ENCODE measurements at places on chromosomes 12 and 14. TPM values are rescaled to one million over a fixed set of nuclear protein-coding genes. Genes with fewer than 3 reads are reported as not detected.

The TGFB3 gene
- total RNA-seq: 3.5 TPM

The LTBR gene
- total RNA-seq: 0.61 TPM

The LHX5 gene
- not detected for total RNA-seq

The CLEC4C gene
- total RNA-seq: not detected

The STAC3 gene
- total RNA-seq: 11.4 TPM

The CDCA4 gene
- 51.7 TPM for total RNA-seq

The TOMM20L gene
- not detected for total RNA-seq

The NPAS3 gene
- not detected for total RNA-seq

The METTL1 gene
- 14.9 TPM for total RNA-seq

The RPL6 gene
- total RNA-seq: 1,069 TPM

The FOXA1 gene
- total RNA-seq: not detected

The FOXN4 gene
- not detected for total RNA-seq

The NXPH4 gene
- 1.7 TPM for total RNA-seq

The UNC79 gene
- not detected for total RNA-seq

The AKAP6 gene
- total RNA-seq: 1.00 TPM

The SMCO3 gene
- not detected for total RNA-seq

The CHGA gene
- not detected for total RNA-seq

The CMKLR1 gene
- total RNA-seq: 0.82 TPM

The FGF6 gene
- not detected for total RNA-seq

The OR6C2 gene
- total RNA-seq: not detected

The PTGR2 gene
- total RNA-seq: 3.6 TPM

The CORO1C gene
- 53.7 TPM for total RNA-seq

The HECTD4 gene
- 47.0 TPM for total RNA-seq
